NCI-H226 (cell line): ENCODE measurements at places on chromosomes 5 and 9.

GRCh38 chr9:68927165-68927564 lies 86.7 kb downstream of the PRKACG start:
- DNase-seq, result no peak

DNA sequence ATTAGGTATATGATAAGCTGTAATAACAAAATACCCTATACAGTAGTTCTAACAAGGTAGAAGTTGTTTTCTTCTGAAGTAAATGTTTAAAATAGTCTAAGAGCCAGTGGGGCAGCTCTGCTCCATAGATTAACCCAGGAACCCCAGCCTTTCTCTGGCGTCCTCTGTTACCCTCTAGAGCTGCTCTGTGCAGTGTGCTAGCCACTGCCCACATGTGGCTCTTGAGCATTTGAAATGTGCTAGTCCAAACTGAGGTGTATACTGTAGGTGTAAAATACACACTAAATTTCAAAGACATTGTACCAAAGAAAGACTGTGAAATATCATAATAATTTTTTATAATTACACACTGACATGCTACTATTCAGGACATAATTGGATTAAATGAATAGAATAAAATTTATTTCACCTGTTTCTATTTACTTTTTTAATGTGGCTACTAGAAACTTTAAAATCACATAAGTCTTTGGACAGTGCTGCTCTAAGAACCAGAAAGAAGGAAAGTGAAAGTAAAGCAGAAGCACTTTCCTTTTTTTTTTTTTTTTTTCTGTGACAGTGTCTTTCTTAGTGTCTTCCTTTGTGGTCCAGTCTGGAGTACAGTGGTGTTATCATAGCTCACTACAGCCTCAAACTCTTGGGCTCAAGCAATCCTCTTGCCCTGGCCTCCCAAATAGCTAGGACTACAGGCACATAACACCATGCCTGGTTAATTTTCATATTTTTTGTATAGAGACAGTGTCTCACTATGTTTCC lies 39.3 kb downstream of the RAI14 start:
- no peak for DNase-seq

DNA sequence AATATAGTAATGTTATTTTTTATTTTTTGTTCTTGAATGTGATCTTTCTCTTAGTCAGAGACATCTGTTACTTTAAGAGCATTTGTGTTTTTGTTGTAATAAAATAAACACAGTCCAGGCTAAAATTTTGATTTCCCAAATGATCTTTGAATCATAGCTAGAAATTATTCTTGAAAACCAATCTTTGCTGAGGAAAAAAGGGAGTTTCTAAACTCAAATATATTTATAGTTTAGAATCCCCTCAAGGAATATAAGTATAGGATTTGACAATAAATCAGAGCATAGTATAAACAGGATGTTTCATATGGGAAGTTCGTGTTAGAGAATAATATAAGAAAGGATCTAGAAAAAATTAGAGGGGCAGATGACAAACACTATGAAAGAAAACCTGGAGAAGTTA lies 118.8 kb upstream of the ADAMTS19 start:
- DNase-seq, result no peak

- no peak for DNase-seq
Measured at GRCh38 chr5:107464416-107464815, 206.3 kb downstream of the EFNA5 start.

DNA sequence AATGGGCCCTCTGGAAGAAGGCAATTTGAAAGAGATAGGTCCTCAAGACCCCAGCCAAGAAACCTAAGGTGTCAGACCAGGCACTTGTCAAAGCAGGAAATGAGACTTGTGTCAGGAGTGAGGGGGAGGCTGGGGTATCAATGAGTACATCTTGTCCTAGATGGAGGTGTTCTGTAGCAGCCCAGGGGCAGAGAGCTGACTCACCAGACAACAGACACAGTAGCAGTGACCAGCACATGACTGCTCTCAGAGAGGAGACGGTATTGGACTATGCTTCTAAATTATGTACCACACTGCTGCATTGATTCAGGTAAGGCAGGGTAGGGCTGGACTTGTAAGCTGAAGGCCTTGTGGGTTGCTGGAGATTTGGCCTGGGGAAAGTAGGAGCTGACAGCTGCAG lies 551.2 kb upstream of the KLF4 start:
- DNase-seq, result peak; percentile 41
